Midbrain (tissue), 1 donor: ENCODE measurements at places on chromosomes 7 and 10.

- no peak for DNase-seq
These were observed 4.2 kb upstream of the CCNY start for GRCh38 chr10:35331894-35332640.

GRCh38 chr10:8065651-8066050 lies 11.2 kb downstream of the GATA3 start:
- no peak for DNase-seq

DNA sequence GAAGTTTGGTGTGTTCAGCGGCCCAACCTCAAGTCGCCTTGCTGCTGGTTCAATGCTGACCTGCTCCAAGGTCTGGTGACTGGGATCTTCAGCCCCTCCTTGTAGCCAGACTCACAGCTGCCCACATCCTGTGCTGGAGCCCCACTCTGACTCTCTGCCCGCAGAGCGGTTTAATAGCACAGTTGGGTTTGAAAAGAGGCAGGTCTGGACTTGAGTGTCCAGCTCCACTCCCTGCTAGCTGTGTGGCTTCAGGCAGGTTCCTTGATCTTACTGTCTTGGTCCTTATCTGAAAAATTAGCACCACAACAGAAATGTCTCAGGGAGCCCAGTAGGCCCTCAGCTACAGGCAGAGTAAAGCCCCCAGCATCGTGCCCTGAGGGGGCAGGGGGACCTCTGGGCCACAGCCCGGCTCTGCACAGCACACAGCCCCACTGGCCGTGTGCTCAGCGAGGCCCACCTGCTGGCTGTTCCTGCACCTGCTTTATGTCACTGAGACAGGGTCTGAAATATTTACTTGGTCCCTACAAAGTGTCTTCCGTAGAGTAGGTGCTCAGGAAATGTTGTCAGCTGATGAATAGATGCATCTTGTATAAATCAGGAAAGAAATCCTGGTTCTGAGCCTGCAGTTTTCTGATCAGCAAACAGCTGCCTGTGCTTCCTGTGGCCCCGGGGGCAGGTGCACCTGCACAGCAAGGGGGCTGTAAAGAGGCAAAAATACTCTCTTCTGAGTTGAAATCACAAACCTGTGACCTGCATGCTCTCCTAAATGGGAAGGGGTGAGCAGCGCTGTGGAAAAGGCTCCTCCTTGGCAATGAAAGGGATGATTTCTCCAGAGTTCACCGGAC lies 155.5 kb downstream of the SVIL start:
- DNase-seq = no peak

DNA sequence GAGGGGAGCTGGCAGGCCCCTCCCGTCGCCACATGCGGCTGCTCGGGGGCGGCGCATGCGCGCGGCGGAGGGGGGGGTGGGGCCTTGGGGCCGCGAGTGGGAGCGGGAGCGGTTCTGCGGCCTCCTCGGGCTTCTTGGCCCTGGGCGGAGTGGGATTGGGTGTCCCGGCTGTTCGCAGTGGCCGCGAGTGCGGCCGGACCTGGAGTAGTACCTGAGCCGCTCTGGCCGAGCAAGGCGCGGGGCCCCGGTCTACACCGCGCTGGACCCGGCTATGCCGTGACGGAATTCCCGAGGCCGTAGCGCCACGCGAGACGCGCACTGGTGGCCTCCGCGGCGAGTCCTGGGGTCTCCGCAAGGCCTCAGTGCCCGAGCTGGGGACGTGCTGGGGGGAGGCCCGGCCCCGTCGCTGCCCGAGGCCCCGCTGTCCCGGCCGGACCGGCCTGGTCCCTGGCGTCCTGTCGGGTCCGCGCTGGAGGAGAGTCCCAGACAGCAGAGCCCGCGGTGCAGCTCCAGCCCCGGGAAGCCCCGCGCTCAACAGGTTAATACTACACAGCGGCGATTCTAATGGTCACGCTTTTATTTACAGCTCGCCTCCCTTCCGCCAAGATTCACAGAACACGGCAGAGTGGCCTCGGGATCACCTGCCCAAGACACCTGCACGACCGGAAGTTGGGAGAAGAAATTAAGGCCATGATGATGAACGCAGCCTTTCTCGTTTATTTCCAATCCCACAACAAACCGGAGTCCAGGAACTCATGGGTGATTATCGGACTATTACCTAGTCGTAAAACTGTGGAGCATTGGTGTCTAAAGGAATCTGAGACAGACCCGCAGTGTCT lies 671 bp upstream of the PAXIP1 start:
- peak; percentile 80 for DNase-seq

DNA sequence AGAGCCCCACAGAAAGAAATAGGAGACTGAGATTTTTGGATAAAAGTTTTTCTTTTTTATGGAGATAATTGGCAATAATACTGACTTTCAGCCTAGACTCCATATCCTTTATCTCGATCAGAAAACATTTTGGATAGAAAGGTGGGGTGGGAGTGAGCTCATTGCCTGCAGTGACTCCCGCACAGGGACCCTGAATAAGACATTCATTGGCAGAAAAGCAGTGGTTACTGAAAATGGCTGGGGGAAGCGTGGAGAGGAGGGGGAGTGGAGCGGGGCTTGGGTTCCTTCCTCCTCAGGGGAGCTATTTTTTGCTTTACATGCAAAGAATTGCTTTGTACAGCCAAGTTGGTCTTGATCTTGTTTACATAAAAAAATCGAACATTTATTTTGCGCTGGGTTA lies 90.4 kb upstream of the BMPER start:
- no peak for DNase-seq

DNA sequence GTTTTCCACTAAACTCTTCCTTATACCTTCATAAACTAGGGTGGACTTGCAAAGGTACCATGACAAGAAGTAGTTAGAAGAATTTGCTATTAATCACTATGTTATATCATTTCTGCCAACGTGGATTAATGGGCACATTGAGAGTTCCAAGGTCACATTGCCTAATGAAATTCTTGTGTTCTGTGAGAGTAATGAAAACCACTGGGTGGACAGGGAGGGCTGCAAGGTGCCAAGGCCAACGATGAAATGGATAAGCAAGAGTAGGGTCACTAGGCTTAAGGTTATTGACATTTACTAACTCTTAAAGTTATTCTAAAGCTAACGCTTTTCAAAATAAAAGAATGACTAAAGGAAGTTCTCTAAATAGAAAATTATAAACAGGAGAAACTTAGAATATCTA lies 6.6 kb upstream of the ABCB4 start:
- no peak for DNase-seq

GRCh38 chr7:156783864-156784263 lies 109.1 kb downstream of the LMBR1 start:
- DNase-seq = no peak

- no peak for DNase-seq
These were observed 67.8 kb upstream of the TNRC18 start for GRCh38 chr7:5491251-5492019.

DNA sequence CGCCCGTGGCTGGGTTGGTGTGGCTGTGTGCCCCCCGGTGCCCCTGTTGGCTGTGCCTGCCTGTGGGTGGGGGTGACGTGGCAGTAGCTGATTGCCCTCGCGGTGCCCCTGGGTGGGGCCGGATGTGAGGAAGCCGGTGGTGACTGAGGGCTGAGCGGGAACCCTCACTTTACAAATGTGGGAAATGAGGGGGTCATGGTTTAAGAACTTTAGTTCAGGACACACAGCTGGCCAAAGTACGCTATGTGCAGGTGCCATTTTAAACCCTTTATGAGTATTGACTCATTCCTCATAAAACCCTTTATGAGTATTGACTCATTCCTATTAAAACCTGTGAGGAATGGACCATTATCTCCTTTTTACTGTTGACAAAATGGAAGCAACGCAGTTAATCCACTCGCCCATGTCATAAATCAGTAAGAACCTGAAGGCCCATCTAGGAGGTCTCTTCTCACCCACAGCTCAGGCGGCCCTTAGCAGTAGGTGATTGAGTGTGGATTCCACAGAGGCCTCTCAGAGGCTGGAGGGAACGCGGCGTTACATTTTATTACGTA lies 290.1 kb upstream of the COBL start:
- no peak for DNase-seq

DNA sequence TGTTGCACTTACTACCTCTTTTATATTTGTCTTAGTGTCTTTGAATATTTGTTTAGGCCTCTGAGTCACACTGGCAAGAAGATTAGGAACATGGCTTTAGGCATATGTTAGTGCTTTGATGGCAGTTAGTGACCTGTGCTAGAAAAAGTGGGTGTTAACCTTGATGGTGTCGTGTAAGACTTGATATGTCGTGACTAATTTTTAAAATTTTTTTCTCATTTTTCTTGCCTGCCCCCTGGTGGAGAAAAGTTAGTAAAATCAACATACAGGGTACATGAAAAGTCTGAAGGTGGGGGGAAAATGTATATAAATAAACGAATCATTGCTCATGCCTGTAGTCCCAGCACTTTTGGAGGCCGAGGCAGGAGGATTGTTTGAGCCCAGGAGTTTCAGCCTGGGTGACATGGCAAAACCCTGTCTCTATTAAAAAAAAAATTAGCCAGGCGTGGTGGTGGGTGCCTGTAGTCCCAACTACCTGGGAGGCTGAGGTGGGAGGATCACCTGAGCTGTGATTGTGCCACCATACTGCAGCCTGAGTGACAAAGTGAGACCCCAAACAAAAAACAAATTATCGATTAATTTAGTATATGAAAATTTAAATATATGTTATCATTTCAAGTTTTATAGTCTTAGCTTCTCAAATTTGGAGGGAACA lies 44.6 kb downstream of the TAX1BP1 start:
- DNase-seq = no peak

- DNase-seq = no peak
These were observed 93.6 kb upstream of the COL1A2 start for GRCh38 chr7:94301024-94301586.

GRCh38 chr10:43361547-43362190 lies 9.8 kb upstream of the FXYD4 start:
- DNase-seq = no peak

- peak; percentile 30 for DNase-seq
These were observed at the start of gene IKZF1 for GRCh38 chr7:50304129-50304910. IKZF1 (plus strand) TSS chr7:50304716; CDS start chr7:50319062, 14,346 bp downstream.

DNA sequence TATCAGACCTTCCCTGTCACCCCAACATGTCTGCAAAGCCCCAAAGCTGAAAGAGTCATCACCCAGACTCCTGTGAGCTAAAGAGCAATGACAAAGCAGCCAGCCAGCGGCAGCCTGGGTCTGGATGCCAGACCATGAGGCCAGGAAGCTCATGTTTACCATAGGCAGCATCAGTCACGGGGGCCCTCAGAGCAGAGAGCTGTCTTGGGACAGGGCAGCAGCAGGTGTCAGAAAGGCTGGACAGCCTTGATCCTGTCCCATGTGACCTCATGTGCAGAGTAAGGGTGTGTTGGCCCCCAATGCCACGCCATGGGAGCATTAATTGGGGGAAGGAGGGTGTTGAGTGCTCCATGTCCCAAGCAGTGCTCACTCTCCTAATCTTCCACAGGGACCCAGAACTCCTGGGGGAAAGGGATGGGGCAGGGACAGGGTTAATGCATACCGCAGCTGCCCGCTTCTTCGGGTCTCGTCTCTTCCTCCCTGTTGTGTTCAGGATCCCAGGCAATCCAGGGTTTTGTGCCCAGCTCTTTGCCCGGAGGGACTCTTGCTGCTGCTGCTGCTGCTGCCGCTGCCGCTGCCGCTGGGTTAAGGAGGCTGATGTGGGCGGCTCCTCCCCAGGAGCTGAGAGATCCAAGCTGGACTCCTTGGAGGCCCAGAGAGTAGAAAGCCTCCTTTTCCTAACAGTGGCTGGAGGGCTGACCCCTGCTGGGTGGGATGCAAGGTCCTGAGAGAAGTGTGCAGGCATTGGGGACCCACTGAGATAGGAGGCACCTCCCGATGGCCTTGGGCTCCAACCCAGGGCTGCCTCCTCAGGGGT lies 7.1 kb downstream of the CCDC201 start:
- no peak for DNase-seq

GRCh38 chr7:5387711-5388245 lies 35.9 kb downstream of the TNRC18 start:
- DNase-seq = no peak

DNA sequence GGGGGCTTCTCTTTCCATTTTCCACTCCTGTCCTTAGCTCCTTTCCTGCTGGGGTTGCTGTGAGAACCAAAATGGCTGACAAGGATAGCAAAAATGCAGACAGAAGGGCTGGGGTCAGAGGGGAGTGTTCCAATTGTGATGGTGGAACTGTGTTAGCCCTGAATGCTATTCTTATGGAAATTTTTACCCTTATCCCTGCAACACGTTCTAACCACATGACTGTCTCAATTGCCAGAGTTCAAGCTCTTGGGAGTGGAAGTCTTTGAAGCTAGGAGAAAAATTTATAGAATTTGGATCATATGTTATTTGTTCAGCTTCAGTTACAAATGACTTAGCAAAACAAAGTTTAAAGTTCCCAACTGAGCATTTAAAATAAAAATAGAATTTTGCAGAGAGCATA lies 134.1 kb downstream of the ADCYAP1R1 start:
- no peak for DNase-seq

- no peak for DNase-seq
These were observed 5.6 kb downstream of the BTBD16 start for GRCh38 chr10:122276611-122277208.

- DNase-seq = peak; percentile 20
These were observed 106.1 kb downstream of the KCNMA1 start for GRCh38 chr10:77531441-77532001.

GRCh38 chr10:106133451-106133850 lies 1031.1 kb downstream of the SORCS1 start:
- DNase-seq = no peak

DNA sequence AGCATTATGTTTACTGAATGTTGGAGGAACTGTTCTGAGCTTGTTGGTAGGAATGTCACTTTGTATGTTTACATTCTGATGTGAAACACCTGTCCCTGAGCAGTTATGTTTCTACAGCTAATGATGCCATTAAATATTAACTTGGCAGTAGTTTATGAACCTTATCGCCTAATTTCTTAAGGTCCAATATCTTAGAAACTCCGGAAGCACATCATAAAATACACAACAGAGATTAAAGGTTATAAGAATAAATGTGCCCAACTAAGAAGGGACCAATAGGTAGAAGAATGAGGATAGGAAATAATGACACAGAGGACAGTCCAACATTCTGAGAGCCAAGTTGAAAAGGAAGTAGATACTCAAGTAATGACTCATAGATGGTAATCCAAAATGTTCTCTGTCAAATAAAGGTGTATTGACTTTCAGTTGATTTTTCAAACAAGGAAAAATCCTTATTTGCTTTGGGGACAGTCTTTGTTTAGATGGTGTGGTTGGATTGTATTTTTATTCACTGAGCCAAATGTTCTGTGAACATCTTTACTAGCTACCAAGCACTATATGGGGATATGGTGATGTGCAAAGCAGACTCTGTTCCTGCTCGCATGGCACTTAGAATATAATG lies 31.9 kb downstream of the LCOR start:
- no peak for DNase-seq

GRCh38 chr7:85081392-85081791 lies 105.5 kb downstream of the SEMA3D start:
- DNase-seq = no peak
